Type B pancreatic cell (in vitro differentiated cells): ENCODE measurements at places on chromosomes 2 and 18. TPM values are rescaled to one million over a fixed set of nuclear protein-coding genes. Genes with fewer than 3 reads are reported as not detected.

- DNase-seq: no peak
These were observed 446.6 kb downstream of the DSC3 start for GRCh38 chr18:30595942-30596341.

DNA sequence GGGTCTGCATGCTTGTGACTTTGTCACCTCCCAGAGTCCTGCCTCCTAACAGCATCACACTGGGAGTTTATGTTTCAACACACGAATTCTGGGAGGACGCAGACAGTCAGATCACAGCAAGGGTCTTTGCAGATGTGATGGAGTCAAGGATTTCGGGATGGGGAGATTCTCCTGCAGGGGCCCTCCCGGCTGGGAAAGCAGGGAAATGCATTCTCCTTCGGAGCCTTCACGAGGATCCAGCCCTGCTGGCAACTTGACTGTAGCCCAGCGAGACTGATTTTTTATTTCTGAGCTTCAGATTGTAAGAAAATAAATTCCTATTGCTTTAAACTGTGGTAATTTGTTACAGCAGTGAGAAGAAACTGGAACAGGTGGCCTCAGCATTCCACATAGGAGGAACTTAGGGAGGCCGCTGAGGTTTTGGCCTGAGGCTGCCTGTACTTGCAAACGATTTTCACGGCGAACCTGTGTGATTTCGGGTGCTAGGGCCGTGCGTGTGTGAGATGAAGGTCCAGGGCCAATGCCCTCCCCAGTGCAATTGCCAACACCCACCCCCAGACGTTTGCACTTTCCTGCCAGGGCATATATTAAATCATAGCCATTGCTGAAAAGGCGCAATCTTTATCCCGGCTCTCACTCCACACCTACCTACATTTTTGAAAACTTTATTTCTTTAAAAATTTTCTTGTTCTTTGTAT is 79.8 kb downstream of the ASB1 start:
- DNase-seq: no peak

GRCh38 chr2:209322041-209322440 is 101.8 kb upstream of the MAP2 start:
- no peak for DNase-seq

Gene TMEM198
- total RNA-seq: 7.8 and 9.7 TPM in 2 replicates

Gene HOXD9
- 0.19 and 1.5 TPM in 2 replicates for total RNA-seq
